Stimulated activated CD4-positive, alpha-beta T cell treated with anti-CD3 and anti-CD28 coated beads, Interleukin-4, amount 100 ng/mL, for 4 hours (primary cell): ENCODE measurements at places on chromosomes 3 and 15.

- DNase-seq, result no peak
Observed at GRCh38 chr15:75542386-75542797, 36.7 kb downstream of the PTPN9 start.

- DNase-seq, result no peak
Observed at GRCh38 chr3:116002235-116002634, 378.9 kb downstream of the GAP43 start.

DNA sequence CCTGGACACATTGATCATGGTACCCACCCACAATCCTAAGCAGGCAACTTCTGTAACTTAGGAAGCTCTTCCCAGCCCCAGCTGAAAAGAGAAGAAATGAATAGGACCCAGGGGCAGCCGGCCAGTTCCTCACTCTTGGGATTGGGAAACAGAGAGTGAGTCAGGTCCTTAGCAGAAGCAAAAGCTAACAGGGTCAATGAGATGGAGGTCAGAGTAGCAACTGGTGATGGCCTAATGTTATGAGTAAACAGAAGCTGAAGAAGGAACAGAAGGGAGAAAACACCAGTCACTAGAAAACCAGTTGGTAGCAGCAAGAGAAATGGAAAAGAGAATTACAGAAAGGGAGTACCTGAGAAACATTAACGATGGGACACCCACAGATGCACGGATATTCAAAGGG lies 20.0 kb downstream of the RIOX2 start:
- DNase-seq, result no peak

DNA sequence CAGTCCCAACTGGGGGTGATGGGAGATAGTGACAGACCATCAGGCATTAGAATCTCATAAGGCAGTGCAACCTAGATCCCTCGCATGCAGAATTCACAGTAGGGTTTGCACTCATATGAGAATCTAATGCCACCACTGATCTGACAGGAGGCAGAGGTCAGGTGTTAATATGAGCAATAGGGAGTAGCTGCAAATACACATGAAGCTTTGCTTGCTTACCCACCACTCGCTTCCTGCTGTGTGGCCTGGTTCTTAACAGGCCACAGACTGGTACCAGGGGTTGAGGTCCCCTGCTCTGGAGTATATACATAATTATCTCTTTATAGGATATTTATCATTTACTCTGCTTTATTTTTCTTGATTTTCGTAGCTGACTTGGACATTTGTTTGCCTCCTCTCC lies 36.0 kb upstream of the ZMAT3 start:
- DNase-seq, result no peak

DNA sequence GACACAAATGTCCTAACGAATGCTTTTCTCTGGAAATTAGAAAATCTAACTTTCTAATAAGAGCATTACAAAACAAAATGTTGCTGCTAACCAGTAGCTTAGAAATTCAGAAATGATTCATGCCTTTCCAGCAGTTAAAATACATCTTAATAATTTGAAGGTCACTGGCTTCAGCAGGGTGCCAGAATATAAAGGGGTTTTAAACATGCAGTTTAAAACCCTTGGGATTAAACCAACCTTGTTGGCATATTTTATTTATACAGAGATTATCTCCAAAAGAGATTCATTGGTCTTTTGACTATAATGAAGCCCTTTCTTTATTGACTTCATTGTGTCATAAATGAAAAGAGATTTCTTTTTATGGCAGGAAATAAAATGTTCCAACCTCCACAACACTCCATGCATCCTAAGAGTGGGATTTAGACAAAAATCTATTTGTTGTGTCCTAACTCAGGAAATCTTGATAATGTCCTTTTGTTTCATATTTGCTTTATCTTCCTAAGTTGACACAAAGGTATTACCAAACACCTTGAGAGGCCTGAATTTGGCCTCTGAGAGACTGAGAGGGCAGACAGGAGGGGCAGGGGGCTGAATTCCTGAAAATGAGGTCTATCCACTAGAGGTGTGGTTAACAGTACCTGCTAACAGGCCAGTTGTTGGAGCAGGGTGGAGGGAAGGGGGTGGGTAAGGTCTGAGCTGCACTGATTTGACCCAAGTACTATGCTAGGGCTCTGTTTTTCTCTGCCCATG lies 124.4 kb downstream of the FEZF2 start:
- DNase-seq, result no peak

- DNase-seq, result no peak
Observed at GRCh38 chr3:17052363-17052762, 167.6 kb downstream of the PLCL2 start.

DNA sequence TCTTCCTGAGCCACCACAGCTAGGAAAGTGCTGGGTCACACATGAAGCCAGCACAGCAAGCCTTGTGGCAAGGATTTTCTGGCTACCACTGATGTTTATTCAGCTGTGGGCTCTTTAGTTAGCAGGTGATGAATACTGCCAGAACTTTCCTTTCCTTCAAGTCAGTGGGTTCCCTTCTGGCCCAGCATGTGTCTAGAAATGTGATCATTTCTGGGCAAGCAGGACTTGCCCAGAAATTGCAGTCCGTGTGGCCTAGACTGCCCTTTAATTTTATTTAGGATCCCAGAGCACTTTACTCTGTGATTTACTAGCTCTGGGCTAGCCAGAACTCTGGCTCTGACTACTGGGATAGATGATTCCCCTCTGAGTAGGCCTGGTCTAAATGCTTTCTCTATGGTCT lies 397.5 kb downstream of the ZIC4 start:
- DNase-seq, result no peak

GRCh38 chr15:62051166-62051565 lies 9.1 kb downstream of the VPS13C start:
- DNase-seq, result no peak

DNA sequence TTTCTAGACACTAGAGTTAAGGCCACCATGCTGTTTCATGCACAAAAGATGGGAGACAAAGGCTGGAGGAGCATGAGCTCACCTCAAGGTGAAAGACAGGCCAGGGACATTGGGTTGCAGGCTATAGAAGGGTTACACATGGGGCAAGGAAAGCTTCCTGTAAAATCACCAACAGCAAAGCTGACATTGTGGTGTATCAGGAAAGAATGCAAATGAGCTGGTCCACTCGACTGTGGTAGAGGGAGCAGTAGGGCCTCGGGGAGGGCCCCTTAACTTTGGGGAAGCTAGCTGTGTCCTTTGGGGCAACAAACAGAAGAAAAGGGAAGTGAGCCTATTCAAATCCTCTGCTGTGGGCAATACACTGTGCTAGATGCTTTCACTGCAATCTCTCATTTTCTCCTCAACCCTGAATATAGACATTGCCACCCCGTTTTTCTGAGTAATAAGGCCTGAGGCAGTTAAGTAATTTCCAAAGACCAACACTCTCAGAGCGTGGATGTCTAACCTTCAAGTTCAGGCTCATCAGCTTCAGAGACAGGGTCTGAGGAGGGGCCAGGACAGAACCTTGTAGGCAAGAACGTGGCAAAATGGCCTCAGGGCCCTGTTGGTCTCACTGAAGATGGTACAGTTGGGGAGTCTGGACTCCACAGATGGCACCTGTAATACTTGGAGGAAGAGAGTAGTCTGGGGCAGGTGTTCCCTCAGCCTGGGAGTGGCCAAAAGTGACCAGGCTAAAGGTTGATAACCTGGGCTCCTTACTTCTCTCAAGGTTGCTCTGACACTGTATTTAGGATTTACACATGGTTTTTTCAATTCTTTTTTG lies 24.1 kb downstream of the CX3CR1 start:
- no peak for DNase-seq

GRCh38 chr3:168398371-168399025 lies 302.8 kb upstream of the GOLIM4 start:
- DNase-seq, result no peak

DNA sequence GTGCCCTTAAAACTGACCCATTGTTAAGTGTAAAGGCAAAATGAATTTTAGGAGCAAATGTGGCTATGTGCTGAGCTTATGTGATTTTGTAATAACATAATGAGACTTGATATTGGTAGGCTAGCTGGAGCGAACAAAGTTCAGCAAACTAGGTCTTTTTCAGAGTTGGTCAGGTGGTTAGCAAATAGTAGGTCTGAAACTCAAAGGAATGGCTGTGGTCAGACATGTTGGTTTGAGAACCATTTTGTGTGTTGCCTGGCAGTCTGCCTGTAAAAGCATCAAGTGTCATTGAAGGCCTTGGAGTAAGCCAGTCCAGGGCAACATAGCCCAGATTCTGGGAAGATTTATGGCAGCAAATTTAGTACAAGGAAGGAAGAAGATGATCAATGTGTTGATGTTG lies 16.4 kb downstream of the FBXO22 start:
- DNase-seq, result no peak

GRCh38 chr3:189689625-189690024 lies 58.4 kb downstream of the TP63 start:
- DNase-seq, result no peak

DNA sequence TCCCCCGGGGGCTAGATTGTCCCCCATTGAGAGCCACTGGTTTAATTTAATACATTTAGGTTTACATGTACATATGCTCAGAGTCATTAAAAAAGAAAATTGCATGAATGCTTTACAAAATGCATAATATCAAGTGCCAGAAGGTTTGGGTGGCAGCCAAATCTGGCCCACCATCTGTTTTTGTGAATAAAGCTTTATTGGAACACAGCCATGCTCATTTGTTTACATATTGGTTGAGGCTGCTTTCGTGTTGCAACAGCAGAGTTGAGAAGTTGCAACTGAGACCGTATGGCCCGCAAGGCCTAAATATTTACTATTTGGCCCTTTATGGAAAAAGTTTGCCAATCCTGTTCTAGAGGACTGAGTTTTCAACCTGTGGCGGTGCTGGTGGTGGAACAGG lies 32.1 kb upstream of the RGMA start:
- no peak for DNase-seq

GRCh38 chr15:33913459-33913858 lies 54.8 kb upstream of the CHRM5 start:
- no peak for DNase-seq

GRCh38 chr15:91887321-91887720 lies 33.8 kb downstream of the SLCO3A1 start:
- DNase-seq, result no peak

DNA sequence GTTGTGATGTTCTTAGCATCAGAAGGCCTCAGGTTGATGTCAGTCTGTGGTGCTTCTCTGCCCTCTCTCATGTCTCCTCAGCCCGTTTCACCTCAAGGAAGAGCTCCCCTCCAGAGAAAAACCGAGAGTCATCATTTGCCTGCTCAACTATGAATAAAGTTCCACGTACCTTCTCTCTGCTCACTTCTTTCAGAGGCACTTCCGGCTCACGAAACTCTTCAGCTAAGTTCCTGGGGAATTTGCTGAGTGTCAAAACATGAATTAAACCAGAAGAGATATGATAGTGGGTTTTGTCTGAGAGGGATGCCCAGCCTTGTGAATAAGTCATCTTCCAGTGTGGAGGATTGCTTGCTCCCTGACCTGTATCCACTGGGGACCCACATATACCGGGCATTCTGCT lies 37.7 kb downstream of the CCR4 start:
- DNase-seq, result no peak

DNA sequence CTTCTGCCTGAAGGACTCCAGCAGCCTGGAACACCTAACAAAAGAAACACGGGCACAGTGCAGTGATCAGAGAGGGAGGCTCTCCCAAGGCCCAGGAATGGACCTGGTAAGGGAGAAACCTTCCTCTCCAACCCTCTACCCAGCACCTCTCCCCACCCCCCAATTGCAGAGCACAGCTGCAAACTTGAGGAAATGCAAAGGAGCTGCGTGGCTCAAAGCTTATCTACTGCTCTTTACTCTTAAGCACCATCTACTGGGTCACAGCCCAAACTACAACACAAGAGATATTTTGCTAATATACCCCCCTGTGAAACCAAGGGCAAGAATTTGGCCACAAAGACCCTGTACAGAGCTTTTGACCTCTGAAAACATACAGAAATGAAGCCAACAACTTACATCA lies 328.3 kb downstream of the OXSM start:
- DNase-seq, result no peak

DNA sequence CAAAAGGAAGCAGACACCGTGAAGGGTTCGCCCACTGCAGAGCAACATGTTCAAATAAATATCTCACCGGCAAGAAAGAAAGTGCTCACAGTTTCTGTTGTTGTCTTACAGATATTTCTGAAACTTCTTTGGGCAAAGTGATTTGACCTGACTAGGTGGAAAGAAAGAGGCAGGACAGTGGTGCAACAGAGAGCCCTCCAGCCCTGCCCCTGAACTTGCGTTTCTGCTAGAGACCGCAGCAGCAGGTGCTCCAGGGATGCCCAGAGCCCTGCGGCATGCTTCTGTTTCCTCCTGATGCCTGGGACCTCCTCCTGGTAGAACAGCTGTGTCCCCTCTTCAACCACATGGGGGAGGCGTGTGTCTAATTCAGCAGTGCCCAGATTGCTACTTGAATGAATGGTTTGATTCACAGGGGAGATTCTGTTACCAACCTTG lies 123.4 kb downstream of the ATP10A start:
- no peak for DNase-seq

DNA sequence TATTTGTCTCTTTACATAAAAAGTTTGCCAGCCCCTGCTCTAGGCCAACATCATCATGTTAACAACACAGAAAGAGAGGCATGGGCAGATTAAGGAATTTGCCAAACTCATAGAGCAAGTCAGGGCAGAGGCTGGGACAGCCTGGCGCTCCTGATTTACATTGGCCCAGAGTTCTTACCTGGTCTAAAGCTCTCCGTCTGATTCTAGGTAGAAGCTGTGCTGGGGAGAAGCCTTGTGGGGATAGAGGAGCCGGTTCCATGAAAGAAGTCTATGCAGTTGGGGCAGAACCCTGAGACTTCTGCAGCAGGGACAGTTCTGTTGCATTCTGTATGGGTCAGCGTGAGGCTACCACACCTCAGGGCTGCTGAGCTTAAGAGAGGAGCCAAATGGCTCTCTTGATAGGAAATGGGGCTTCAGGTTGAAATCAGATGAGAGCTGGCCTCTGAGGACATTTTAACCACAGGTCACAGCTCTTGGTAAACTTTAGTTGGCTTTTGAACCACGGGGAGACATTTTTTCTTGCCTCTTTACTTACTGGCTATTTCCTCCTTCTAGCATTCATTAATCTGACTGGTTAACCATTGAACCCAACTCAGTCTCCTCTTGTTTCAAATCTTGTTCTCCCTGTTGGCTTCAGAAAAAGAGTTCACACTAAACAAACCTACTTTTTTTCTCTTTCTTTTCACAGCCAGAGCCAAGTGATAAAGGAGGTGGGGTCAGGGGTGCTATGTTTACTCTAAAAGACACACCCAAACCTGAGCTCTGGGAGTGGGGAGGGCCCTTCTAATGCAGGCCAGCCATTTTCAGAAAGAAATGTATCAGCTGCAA lies 250.7 kb downstream of the OPA1 start:
- no peak for DNase-seq

GRCh38 chr3:158808697-158809096 lies 6.8 kb downstream of the MFSD1 start:
- DNase-seq, result no peak

- DNase-seq, result no peak
Observed at GRCh38 chr15:50046159-50046558, 72.9 kb downstream of the ATP8B4 start.

GRCh38 chr3:187952849-187953248 lies 201.1 kb upstream of the LPP start:
- DNase-seq, result no peak

DNA sequence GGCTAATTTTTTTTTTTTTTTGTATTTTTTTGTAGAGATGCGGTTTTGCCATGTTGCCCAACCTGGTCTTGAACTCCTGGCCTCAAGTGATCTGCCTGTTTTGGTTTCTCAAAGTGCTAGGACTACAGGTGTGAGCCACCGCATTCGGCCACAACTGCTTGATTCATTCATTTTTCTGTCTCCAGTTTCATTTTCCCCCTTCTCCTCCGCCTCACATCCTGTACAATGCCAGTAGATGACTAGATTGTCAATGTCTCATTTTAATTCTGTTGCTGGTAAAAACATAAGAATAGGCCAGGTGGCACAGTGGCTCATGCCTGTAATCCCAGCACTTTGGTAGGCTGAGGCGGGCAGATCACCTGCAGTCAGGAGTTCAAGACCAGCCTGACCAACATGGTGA lies 12.0 kb upstream of the ZNF592 start:
- peak; percentile 39 for DNase-seq
